ENCODE measurements at places on chromosomes 3 and 15. TPM values are rescaled to one million over a fixed set of nuclear protein-coding genes. Genes with fewer than 3 reads are reported as not detected.

DNA sequence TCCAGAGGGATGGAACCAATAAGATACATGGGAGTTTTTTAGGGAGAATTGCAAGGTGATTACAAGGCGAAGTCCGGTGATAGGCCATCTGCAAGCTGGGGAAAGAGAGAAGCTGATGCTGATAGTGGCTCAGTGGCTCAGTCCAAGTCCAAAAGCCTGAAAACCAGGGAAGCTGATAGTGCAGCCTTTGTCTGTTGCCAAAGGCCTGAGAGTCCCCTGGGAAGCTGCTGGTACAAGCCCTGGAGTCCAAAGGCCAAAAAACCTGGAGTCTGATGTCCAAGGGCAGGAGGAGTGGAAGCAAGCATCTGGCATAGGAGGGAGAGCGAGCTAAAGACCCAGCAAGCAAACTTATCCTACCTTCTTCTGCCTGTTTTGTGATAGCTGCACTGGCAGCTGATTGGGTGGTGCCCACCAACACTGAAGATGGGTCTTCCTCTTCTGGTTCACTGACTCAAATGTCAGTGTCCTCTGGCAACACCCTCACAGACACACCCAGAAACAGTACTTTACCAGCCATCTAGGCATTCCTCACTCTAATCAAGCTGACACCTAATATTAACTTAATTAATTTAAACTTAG, 16.7 kb downstream of the TFG start:
- DNase-seq, result no peak

DNA sequence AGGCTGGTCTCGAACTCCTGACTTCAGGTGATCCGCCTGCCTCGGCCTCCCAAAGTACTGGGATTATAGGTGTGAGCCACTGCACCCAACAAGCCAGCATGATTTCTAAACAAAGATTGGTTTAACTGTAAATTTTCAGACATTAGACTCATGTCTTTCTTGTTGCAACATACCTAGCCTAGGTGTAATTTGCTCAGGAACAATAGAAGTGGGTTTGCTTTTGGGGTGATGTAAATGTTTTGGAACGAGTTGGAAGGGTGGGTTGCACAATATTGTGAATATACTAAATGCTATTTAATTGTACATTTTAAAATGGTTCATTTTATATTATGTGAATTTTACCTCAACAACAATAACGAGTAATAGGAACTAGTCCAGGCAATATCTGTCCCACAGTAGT, 7.1 kb downstream of the CCR4 start:
- DNase-seq, result no peak

DNA sequence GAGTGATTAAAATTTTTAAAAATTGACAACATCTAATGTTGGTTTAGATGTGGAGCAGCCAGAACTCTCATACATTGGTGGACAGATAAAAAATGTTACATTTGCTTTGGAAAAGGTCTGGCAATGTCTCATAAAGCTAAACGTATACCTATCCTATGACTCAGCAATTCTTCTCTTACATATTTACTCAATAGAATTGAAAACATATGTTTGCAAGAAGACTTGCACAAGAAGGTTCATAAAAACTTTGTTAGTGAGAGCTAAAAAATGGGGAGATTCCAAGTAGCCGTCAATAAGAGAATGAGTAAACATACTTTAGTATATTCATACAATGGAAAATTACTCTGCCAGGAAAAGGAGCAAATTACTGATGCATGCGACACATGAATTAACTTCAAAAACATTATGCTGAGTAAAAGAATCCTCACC, 30.0 kb downstream of the MASP1 start:
- DNase-seq, result peak; percentile 97

- DNase-seq, result peak; percentile 71
Observed at GRCh38 chr3:64291956-64292355, 66.7 kb upstream of the PRICKLE2 start.

DNA sequence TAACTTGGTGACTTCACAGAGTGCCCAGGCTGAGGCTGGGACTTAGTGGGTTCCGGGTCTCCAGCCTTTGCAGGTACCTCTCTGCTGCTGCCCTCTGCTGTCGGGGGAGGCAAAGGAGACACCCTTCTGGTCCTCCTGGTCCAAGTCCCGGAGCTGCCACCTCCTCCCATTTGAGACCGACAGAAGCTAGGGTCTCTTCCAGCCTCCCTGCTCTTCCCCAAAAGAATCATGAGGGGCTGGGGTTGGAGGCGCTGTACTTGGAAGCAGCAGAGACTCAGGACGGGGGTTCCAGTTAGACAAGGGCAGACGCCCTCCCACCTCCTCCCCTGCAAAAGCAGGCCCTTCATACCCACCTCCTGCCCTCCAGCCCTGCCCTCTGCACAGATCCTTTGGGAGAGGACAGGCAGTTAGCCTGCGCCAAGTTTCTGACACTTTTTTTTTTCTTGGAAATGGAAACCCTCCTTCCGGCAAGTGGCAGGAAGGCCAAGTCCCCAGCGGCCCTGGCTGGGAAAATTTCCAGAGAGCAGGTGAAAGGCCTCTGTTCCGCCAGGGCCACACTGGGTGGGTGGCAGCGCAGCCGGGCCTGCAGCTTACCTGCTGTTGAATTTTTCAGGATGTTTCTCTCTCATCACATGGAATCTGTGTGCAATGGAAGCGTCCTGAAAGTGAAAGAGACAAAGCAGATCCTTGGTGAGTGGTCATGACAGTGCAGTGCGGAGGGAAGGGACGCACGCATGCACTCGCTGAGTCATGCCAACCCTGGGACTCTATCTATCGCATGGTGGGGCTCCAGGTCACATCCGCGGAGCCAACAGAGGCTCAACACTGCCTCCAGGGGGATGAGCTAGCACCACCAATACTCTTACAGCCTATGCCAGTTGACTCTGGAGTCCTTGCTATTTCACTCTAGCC, 119.9 kb downstream of the DGKG start:
- no peak for DNase-seq

- DNase-seq, result no peak
Observed at GRCh38 chr3:121232309-121233225, 313.2 kb downstream of the POLQ start.

GRCh38 chr15:76346669-76347481, 10.3 kb downstream of the ISL2 start:
- peak; percentile 71 for DNase-seq

GRCh38 chr15:31468911-31469785, 142.5 kb downstream of the KLF13 start:
- DNase-seq, result no peak

- no peak for DNase-seq
Observed at GRCh38 chr3:8856721-8857120, 87.3 kb upstream of the OXTR start.

- DNase-seq, result no peak
Observed at GRCh38 chr3:195261925-195262324, 9.0 kb downstream of the XXYLT1 start.

GRCh38 chr3:52406231-52406661, 38.7 kb downstream of the SEMA3G start:
- DNase-seq, result no peak

Gene ALDH1A3
- polyA plus RNA-seq, result 1.1 TPM

Gene CHRNA7
- polyA plus RNA-seq, result 0.05 TPM

Gene WDR82
- 42.3 TPM for polyA plus RNA-seq

Gene UROC1
- not detected for polyA plus RNA-seq

Gene IMPG2
- polyA plus RNA-seq, result 0.10 TPM

Gene SCAMP5
- polyA plus RNA-seq, result 3.6 TPM
